ENCODE measurements at places on chromosomes 2 and 18. TPM values are rescaled to one million over a fixed set of nuclear protein-coding genes. Genes with fewer than 3 reads are reported as not detected.

Gene SLC9A4
- total RNA-seq = not detected

Gene CD8B2
- total RNA-seq = not detected

Gene ASXL2
- total RNA-seq = 20.0 TPM

Gene ZNF142
- 15.5 TPM for total RNA-seq

Gene SLC19A3
- total RNA-seq = 3.4 TPM

Gene FKBP1B
- total RNA-seq = 9.3 TPM

Gene DHRS9
- total RNA-seq = 3.5 TPM
